Retinal pigment epithelial cell (primary cell): ENCODE measurements at places on chromosomes 7 and 10.
A peak's percentile ranks its signal among the peaks of the same experiment; 100 is the strongest.

DNA sequence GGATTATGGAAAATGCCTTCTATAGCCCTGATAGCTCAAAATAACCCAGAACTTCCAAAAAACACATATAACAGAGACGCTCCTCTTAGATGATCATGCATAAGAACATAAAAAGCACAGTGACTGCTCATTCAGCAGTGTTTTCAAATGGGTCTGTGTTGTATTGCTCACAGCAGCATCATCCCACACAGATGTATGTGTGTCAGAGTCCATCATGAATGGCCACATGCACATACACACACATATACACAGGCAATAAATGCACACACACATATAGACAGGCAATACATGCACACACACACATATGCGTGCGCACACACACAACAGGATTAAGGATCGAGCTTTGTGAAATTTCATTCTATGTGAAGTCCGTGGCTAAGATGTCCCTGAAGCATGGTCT lies 26.1 kb downstream of the TMEM273 start:
- no peak for DNase-seq

GRCh38 chr7:103993551-103993950 lies 4.1 kb upstream of the RELN start:
- DNase-seq: no peak

DNA sequence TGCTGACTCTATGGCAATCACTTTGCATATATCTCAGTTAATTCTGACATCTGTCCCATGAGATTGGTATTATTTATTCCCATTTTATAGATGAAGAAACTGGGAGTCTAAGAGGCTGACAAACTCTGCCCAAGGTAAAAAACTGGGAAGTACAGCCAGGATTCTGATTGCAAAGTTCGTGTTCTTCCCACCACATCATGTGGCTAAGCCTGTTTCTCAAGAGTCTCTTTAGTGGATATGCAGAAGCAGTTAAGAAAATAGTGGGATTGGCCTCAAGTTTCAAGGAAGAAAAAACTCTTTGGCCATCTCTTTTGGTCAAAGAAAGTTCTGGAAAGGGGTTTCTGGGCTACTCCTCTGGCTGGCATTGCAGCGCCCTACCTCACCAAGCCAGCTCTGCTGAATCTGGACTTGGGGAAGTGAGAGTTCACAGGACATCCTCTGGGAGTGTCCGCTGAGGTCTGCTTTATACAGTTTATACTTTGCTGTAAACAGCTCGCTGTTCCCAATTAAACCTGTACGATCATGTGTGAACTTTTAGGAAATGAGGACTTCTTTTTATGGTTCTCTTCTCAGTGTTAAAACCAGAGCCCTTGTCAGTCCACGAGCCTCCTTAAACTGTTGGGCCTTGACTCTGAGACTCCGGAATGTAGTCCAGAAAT lies 12.2 kb upstream of the BMPR1A start:
- DNase-seq: no peak

DNA sequence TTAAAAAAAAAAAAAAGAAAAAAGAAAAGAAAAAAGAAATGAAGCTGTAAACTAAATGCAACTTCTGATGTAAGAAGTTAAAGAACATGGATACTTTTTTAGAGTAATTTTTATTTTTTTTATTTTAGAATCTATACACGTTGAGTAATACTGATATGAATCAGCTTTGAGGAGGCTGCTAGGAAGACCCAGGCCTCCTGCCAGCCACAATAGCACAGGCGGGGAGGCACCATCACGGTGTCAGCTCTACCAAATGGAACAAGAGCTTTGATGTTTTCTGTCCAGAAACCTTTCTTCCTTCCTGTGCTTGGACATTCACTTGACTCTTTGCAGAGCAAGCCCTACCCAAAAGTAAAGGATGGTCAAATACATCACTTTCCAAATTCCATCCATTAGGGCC lies 45.3 kb upstream of the EGR2 start:
- no peak for DNase-seq

GRCh38 chr7:45975367-45975766 lies 54.3 kb upstream of the IGFBP3 start:
- DNase-seq: no peak

DNA sequence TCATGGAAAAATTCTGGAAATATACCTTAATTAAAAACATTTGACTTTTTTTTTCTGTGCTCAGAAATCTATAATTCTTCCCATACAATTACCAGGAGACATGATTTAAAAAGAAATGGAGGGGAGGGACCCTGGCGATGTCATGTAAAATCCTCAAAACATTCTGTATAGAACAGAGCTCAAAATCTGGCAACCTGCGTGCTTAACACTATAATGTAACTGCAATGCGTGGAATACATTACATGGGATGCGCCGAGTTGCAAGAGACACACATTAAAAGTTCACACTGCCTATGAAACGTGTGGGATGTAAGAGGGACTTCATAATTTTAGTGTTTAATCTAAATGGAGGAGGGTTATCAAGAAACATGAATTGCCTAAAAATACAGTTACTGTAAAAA lies 215.0 kb downstream of the GLI3 start:
- DNase-seq: no peak

DNA sequence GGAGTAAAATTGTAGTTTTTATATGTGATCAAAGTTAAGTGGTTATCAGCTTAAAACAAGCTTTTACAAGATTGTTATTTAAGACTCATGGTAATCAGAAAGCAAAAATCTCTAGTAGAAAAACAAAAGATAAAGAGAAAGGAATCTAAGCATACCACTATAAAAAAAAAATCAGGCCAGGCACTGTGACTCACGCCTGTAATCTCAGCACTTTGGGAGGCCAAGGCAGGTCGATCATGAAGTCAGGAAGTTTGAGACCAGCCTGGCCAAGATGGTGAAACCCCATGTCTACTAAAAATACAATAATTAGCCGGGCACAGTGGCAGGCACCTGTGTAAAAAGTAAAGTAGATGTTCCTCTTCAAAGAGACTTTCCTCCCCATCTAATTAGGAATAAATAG lies 265.9 kb upstream of the NRP1 start:
- peak; percentile 0 for DNase-seq

DNA sequence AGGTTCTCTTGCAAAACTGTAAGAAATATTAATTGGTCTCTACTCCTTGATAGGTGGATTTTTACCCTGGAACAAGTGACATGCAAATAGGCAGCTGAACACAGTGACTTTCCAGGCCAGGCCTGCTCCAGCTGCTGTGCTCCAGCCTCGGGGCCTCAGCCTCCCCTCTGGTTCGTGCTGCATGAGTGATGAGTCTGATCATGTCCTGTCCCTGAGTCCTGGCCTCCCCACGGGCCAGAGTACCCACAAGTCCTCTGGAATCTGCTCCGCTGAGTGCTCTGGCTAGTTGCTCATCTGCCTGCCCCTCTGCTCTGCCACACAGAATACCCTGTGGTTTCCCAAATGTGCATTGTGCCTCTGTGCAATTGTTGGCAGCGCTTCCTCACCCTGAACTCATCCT lies 80.1 kb upstream of the PDZD8 start:
- DNase-seq: no peak

GRCh38 chr10:88152728-88153133 lies 289.3 kb downstream of the PTEN start:
- peak; percentile 83 for DNase-seq

- DNase-seq: no peak
Measured at GRCh38 chr10:32962521-32962920, 4.5 kb upstream of the ITGB1 start.

GRCh38 chr10:75461672-75462649 lies 30.5 kb downstream of the LRMDA start:
- DNase-seq: no peak

GRCh38 chr10:131477457-131478121 lies 166.1 kb upstream of the TCERG1L start:
- no peak for DNase-seq

- no peak for DNase-seq
Measured at GRCh38 chr7:36165059-36165458, 12.0 kb downstream of the EEPD1 start.
